ENCODE measurements at places on chromosomes 16 and 17. TPM values are rescaled to one million over a fixed set of nuclear protein-coding genes. Genes with fewer than 3 reads are reported as not detected.
A peak's percentile ranks its signal among the peaks of the same experiment; 100 is the strongest.

DNA sequence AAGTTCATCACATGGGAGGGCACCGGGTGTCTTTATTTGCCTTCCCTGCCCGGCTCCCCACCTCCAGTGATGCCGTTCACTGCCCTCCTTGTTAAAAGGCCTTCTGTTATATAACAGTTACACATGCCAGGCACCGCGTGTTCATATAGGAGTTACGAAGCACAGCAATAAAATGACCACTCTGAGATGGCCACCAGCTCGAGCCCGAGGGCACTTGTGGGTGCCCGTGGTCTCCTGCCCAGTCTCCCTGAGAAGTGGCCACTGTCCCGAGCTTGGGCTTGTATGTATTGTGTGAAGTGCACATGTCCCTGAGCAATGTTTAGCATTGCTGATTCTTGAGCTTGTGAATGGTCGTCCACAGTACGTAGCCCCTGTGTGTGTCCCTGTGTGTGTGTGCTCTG is 355.6 kb downstream of the SEC14L1 start:
- no peak overlapping the region for H3K27ac ChIP-seq
- peaks cover 48% of the 10 kb centered on the region for H3K4me1 ChIP-seq

- H3K36me3 ChIP-seq = no peaks in the 10 kb centered on the region
- H3K27ac ChIP-seq = no peak overlapping the region
These were observed 6.6 kb downstream of the TMEM114 start for GRCh38 chr16:8583732-8584131.

- H3K27ac ChIP-seq = peak overlapping the region; percentile 94
- DNase-seq = peak; percentile 37
- H3K27me3 ChIP-seq = no peaks in the 10 kb centered on the region
- no peaks in the 10 kb centered on the region for H3K4me1 ChIP-seq
- H3K36me3 ChIP-seq = peaks cover 4% of the 10 kb centered on the region
- H3K4me3 ChIP-seq = no peak overlapping the region
These were observed 30.2 kb downstream of the BRD7 start for GRCh38 chr16:50338371-50339231.

DNA sequence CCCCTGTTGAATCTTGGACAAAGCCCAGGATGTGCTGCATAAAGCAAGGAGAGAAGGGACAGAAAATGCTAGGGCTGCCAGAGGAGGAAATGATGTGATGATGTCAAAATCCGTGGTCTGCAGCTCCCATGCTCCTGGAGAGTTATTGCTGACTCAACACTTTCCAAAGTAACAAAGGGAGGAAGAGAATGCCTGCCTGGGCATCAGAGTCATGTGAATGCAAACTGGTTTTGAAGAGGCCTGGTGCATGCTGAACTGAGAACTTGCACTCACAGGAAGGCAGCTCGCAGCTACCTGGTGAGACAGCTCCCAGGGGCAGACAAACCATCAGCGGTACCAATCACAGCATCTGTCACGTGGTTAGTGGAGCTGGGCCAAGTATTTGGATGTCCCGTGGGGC is 2.8 kb downstream of the MARVELD3 start:
- DNase-seq = no peak
- no peak overlapping the region for H3K27ac ChIP-seq
- peaks cover 38% of the 10 kb centered on the region for H3K27me3 ChIP-seq
- no peak overlapping the region for H3K4me3 ChIP-seq

- H3K27me3 ChIP-seq = peaks cover 4% of the 10 kb centered on the region
- no peak for DNase-seq
- no peaks in the 10 kb centered on the region for H3K4me1 ChIP-seq
- H3K4me3 ChIP-seq = no peak overlapping the region
- no peaks in the 10 kb centered on the region for H3K36me3 ChIP-seq
- no peak overlapping the region for H3K27ac ChIP-seq
These were observed 2.0 kb upstream of the KRTAP2-3 start for GRCh38 chr17:41061964-41062363.

DNA sequence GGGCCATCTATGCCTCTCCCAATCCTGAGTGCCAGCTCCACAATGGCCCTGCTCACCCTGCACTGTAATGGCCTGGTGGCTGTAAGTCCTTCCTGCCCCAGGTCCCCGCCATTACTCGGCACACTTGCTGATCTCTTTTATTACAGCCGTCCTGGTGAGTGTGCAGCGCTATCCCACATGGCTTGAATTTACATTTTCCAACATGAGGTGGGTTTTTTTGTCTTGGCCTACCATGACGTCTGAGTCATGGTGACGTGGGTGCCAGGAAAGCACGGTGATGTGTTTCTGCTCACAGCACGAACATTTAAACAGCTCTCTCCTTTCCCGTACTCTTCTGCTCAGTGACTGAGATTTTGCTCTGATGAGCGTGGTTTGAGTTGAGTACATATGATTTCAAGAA is 55.2 kb upstream of the FOXF1 start:
- no peaks in the 10 kb centered on the region for H3K4me1 ChIP-seq
- H3K27me3 ChIP-seq = peaks cover 31% of the 10 kb centered on the region
- H3K27ac ChIP-seq = no peak overlapping the region
- H3K36me3 ChIP-seq = no peaks in the 10 kb centered on the region

DNA sequence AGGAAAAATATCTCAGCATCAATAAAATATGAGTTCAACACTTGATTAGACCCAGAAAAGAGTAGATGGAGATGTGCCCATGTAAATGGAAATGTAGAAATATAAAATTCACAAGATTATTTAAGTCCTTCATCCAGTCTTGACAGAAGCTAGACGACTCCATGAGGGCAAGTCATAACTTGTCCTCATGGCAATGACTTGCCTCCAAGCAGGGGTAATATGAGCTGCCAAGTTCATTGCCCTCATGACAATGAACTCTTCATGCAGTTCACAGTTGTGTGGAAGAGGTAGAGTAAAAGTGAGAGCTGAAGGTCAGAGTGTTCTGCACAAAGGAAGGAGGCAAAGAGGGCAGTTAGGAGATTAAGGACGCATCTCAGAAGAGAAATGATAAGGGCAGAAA is 22.3 kb downstream of the CDH11 start:
- H3K36me3 ChIP-seq = no peaks in the 10 kb centered on the region
- H3K27me3 ChIP-seq = no peaks in the 10 kb centered on the region
- DNase-seq = no peak
- H3K4me3 ChIP-seq = no peak overlapping the region
- H3K27ac ChIP-seq = no peak overlapping the region

GRCh38 chr17:57750895-57751294 is 5.8 kb upstream of the CCDC182 start:
- H3K27me3 ChIP-seq = no peaks in the 10 kb centered on the region
- DNase-seq = no peak
- H3K36me3 ChIP-seq = no peaks in the 10 kb centered on the region

DNA sequence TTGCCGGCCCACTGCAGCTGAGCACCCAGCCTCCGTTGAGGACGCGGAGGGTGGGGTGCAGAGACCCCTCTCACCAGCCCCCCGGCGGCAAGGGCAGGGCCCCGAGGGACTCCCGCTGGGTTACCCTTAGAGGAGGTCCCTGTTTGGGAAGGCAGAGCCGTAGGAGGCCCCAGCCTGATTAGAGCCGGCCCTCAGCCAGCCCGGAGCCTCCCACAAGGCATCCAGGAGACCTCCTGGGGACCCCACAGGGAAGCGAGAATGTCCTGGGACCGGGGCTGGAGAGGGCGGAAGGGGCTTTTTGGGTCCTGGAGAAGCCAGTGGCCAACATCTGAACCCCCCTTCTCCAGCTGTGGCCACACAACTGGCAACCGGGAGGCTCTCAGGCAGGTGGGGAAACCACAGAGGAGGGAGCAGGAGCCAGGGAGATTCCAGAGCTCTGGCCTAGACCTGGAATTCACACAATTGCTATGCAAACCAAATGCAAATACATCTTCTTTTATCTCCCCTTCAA is 21.7 kb upstream of the SP6 start:
- no peak overlapping the region for H3K4me3 ChIP-seq
- H3K36me3 ChIP-seq = no peaks in the 10 kb centered on the region
- no peak overlapping the region for H3K27ac ChIP-seq
- DNase-seq = no peak

GRCh38 chr17:151886-152859 is 14.8 kb downstream of the SCGB1C2 start:
- H3K4me1 ChIP-seq = no peaks in the 10 kb centered on the region
- H3K27ac ChIP-seq = no peak overlapping the region
- peaks cover 39% of the 10 kb centered on the region for H3K27me3 ChIP-seq
- no peak overlapping the region for H3K4me3 ChIP-seq

PRRT2 gene
- 7.9 TPM for total RNA-seq

BAIAP3 gene
- 9.1 TPM for total RNA-seq
